ENCODE measurements at places on chromosomes 12 and 14.

- DNase-seq: peak; percentile 61
Observed at GRCh38 chr12:106903241-106903945, 52.3 kb upstream of the TMEM263 start.

- peak; percentile 49 for DNase-seq
Observed at GRCh38 chr12:101855364-101855884, 22.0 kb upstream of the DRAM1 start.

DNA sequence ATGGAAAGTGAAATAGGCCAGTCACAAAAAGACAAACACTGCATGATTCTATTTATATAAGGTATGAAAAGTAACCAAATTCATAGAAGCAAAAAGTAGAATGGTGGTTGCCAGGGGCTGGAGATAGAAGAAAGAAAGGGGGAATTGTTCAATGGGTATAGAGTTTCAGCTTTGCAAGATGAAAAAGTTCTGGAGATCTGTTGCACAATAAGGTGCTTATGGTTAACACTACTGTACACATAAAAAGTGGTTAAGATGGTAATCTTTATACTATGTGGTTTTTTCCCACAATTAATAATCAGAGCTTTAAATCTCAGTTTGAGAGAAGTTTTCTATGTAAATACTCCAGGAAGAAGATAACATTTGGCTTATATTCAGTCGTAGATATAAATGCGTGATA lies 73.4 kb downstream of the SLC38A4 start:
- no peak for DNase-seq

GRCh38 chr14:27435923-27436670 lies 838.3 kb upstream of the NOVA1 start:
- no peak for DNase-seq

DNA sequence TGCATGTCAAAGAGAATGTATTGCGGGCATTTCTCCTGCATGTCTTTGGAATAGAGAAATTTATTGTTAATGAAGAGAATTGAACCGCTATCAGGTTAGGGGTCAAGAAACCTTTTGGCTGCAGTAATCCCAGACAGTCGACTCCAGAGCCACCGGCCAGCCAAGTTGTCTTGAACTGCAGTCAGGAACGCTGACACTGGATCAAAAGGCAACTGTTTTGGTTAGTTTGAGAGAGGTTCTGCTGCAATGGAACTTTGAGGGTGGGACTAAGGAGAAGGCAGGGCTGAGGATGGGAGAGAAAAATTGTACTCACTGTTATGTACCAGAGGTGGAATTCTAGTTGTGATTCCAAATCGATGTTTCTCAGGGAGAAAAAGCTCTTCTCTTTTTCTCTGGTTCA lies 28.2 kb downstream of the PPFIBP1 start:
- DNase-seq: no peak

GRCh38 chr12:109182041-109182839 lies 65.9 kb downstream of the ACACB start:
- no peak for DNase-seq

GRCh38 chr12:128966203-128966810 lies 113.0 kb downstream of the GLT1D1 start:
- no peak for DNase-seq

Data from hematopoietic multipotent progenitor cell treated with erythropoietin and hydrocortisone succinate and interleukin-3 and kit ligand, for 15 days (in vitro differentiated cells).